Activated CD4-positive, alpha-beta T cell treated with anti-CD3 and anti-CD28 coated beads, Interleukin-2, amount 10 ng/mL, durations not matched to agents 7 days and 5 days (primary cell): ENCODE measurements at places on chromosomes 2 and 18. TPM values are rescaled to one million over a fixed set of nuclear protein-coding genes. Genes with fewer than 3 reads are reported as not detected.
A peak's percentile ranks its signal among the peaks of the same experiment; 100 is the strongest.

GRCh38 chr2:110873056-110873502 is 140.7 kb downstream of the ACOXL start:
- DNase-seq, result no peak
- peaks cover 4% of the 10 kb centered on the region for H3K36me3 ChIP-seq
- peaks cover 49% of the 10 kb centered on the region for H3K4me1 ChIP-seq
- no peak overlapping the region for H3K4me3 ChIP-seq
- peak overlapping the region; percentile 13 for H3K27ac ChIP-seq

DNA sequence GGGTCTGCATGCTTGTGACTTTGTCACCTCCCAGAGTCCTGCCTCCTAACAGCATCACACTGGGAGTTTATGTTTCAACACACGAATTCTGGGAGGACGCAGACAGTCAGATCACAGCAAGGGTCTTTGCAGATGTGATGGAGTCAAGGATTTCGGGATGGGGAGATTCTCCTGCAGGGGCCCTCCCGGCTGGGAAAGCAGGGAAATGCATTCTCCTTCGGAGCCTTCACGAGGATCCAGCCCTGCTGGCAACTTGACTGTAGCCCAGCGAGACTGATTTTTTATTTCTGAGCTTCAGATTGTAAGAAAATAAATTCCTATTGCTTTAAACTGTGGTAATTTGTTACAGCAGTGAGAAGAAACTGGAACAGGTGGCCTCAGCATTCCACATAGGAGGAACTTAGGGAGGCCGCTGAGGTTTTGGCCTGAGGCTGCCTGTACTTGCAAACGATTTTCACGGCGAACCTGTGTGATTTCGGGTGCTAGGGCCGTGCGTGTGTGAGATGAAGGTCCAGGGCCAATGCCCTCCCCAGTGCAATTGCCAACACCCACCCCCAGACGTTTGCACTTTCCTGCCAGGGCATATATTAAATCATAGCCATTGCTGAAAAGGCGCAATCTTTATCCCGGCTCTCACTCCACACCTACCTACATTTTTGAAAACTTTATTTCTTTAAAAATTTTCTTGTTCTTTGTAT is 79.8 kb downstream of the ASB1 start:
- no peak overlapping the region for H3K4me3 ChIP-seq
- H3K27ac ChIP-seq, result no peak overlapping the region
- H3K27me3 ChIP-seq, result no peaks in the 10 kb centered on the region
- H3K36me3 ChIP-seq, result no peaks in the 10 kb centered on the region
- H3K4me1 ChIP-seq, result no peaks in the 10 kb centered on the region

GRCh38 chr18:46642561-46642960 is 14.5 kb downstream of the LOXHD1 start:
- no peaks in the 10 kb centered on the region for H3K36me3 ChIP-seq
- no peaks in the 10 kb centered on the region for H3K4me1 ChIP-seq
- no peak for DNase-seq
- peaks cover 8% of the 10 kb centered on the region for H3K27me3 ChIP-seq
- H3K4me3 ChIP-seq, result no peak overlapping the region
- H3K27ac ChIP-seq, result no peak overlapping the region

GRCh38 chr2:73034661-73035375 is 36.7 kb downstream of the SFXN5 start:
- no peaks in the 10 kb centered on the region for H3K36me3 ChIP-seq
- H3K27me3 ChIP-seq, result no peaks in the 10 kb centered on the region
- H3K4me1 ChIP-seq, result no peaks in the 10 kb centered on the region
- no peak overlapping the region for H3K4me3 ChIP-seq

The SRD5A2 gene
- not detected for total RNA-seq

The MYO7B gene
- 0.60 TPM for total RNA-seq

The MCM6 gene
- 110 TPM for total RNA-seq

The LYG1 gene
- 1.6 TPM for total RNA-seq
